ENCODE measurements at places on chromosomes 5 and 9.

DNA sequence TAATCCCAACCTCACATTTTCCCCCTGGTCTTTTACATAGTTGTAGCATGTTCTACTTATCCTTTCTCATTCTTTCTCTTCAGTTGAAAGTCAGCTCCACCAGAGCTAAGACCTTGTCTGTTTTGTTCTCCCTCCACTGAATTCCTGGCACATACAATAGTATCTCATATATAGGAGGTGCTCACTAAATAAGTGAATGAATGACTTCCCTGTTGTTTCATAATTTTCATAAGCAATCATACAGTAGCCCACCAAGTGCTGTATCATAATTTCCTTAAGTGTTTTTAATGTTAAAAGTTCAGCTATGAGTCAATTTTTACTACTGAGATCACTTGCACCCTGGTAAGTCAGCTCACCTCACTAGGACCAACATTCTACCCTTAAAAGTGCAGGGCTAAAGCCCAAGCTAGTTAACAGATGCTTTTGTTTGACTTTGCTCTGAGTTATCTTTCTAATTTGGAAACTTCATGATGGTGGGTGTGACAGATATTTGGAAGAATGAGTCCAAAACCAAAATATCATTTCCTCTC, 27.6 kb downstream of the TMEM245 start:
- peaks cover 17% of the 10 kb centered on the region for H3K4me1 ChIP-seq
- no peak overlapping the region for H3K27ac ChIP-seq
- H3K4me3 ChIP-seq = no peak overlapping the region
- no peak for DNase-seq
- H3K27me3 ChIP-seq = no peaks in the 10 kb centered on the region

DNA sequence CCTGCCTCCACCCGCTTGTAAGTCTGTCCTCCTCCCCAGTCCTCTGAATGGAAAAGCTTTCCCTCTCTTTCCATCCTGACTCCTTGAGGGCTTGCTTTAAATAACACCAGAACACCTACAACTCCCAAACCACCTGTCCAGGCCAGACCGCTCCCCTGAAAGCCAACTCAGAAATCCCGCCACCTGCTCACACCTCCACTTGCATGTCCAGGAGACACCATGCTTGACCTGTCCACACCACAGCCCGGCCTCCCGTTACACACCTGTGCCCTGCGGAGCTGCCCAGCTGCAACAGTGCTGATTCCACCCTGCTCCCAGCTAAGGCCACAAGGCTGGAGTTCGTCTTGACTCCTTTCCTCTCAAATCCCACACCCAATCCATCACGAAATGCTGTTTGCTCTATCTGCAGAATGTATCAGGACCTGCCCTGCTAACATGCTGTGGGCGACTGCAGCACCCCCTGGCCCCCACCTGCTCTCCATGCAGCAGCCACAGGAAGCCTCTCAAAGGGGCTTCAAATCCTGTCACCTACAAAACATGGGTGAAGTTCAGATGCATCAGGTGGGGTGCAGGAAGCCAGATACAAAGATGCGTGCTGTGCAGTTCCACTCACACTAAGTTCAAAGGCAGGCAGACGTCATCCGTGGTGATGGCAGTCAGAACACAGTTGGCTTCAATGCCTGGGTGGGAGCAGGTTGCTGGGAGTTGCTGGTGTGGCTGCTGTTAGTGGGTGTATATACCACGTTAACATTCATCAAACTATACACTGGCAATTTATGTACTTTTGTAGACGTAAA, 166.0 kb downstream of the ROR2 start:
- peaks cover 3% of the 10 kb centered on the region for H3K27me3 ChIP-seq
- no peaks in the 10 kb centered on the region for H3K36me3 ChIP-seq
- H3K4me1 ChIP-seq = peaks cover 10% of the 10 kb centered on the region
- H3K27ac ChIP-seq = no peak overlapping the region
- no peak for DNase-seq

- no peak overlapping the region for H3K27ac ChIP-seq
- no peaks in the 10 kb centered on the region for H3K36me3 ChIP-seq
- no peaks in the 10 kb centered on the region for H3K4me1 ChIP-seq
- no peak for DNase-seq
Measured at GRCh38 chr5:99305045-99305580, 376.3 kb upstream of the CHD1 start.

- no peak for DNase-seq
- H3K27ac ChIP-seq = no peak overlapping the region
- no peaks in the 10 kb centered on the region for H3K36me3 ChIP-seq
- H3K4me1 ChIP-seq = no peaks in the 10 kb centered on the region
- no peak overlapping the region for H3K4me3 ChIP-seq
Measured at GRCh38 chr5:65359569-65359968, 122.2 kb downstream of the ADAMTS6 start.

- peaks cover 9% of the 10 kb centered on the region for H3K36me3 ChIP-seq
- no peak overlapping the region for H3K27ac ChIP-seq
- H3K4me3 ChIP-seq = no peak overlapping the region
- H3K27me3 ChIP-seq = no peaks in the 10 kb centered on the region
Measured at GRCh38 chr9:97895695-97896332, 26.5 kb downstream of the TRMO start.

- no peaks in the 10 kb centered on the region for H3K36me3 ChIP-seq
- no peak for DNase-seq
- no peak overlapping the region for H3K27ac ChIP-seq
- no peaks in the 10 kb centered on the region for H3K27me3 ChIP-seq
Measured at GRCh38 chr9:20604562-20604961, 17.7 kb downstream of the MLLT3 start.

DNA sequence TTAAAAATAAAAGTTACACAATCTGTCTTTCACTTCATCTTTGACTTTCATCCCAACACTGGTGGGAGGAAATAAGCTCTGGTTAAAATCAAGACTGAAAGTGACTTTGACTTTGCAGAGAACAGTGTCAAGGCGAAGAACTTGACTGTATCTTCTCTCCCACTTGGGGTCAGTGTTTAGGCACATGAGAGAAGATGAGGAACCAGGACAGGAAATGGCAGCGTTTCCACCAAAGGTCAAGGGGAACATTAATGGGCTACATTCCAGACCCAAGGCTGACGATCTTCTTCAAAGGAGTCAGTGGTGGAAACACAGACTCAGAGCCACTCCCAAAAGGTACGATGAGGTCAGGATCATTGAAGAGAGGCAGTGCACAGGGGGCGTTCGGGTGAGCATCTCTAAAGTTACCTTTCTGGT, 409.5 kb downstream of the ARHGEF28 start:
- no peaks in the 10 kb centered on the region for H3K36me3 ChIP-seq
- H3K27ac ChIP-seq = no peak overlapping the region
- peaks cover 4% of the 10 kb centered on the region for H3K27me3 ChIP-seq
- no peak overlapping the region for H3K4me3 ChIP-seq
- no peak for DNase-seq
